ENCODE measurements at places on chromosomes 2 and 18.

DNA sequence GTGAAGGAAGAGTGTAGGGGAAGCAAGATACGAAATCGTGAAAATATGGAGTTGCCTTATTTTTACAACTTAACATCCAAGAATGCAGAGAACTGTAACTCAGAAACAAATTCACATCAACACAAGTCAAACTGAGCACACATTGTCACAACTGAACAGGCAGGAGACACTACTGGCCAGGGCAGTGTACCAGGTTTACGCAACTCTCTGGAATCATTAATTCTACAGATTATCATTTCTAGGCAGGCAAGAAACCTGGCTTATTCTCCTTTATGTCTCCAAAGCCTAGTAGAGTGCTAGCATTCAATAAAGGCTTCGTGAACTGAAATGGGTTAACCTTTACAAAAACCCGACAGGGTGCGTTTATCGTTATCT lies 584 bp downstream of the COA5 start:
- no peak for DNase-seq

DNA sequence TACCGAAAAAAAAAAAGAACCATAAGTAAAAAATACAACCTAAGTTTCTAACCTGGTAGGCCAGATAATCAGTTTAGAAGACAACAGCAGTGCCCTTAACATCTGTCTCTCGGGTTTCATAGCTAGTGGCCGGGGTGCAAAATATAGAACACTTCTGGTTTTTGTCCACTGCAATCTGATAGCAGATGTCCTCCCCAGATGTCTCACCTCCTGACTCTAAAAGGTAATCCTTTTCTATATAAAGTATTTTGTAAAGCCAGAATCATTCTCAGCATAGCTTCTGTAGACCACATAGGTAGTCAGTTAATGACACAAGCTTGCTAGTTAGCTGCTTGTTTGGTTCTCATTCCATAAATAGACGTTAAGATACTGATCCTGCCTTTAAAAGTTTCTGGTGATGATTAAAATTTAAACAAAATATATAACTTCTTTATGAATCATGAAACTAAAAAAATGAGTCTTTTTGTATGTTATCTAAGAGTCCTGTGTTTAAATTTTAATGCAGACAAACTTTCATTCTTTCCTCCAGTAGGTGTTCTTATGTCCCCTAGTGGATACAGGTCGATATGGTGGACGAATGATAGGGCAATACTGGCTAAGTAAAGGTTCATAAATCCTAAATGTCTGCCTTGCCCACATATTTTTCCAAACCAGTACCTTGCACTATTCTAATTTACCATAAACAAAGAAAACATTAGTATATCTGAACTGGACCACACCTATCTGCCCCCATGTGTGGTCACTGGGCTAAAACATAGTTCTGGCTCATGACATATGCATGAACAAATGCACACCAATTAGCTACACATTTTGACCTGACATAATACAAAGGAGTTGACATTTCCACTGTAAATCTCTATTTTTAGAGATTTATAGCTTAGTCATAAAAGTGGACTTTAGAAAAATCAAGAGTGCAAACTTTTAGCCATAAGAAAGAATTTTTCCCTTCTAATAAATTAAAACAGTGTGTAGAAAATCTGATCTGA lies 171.0 kb downstream of the SRBD1 start:
- DNase-seq: no peak

DNA sequence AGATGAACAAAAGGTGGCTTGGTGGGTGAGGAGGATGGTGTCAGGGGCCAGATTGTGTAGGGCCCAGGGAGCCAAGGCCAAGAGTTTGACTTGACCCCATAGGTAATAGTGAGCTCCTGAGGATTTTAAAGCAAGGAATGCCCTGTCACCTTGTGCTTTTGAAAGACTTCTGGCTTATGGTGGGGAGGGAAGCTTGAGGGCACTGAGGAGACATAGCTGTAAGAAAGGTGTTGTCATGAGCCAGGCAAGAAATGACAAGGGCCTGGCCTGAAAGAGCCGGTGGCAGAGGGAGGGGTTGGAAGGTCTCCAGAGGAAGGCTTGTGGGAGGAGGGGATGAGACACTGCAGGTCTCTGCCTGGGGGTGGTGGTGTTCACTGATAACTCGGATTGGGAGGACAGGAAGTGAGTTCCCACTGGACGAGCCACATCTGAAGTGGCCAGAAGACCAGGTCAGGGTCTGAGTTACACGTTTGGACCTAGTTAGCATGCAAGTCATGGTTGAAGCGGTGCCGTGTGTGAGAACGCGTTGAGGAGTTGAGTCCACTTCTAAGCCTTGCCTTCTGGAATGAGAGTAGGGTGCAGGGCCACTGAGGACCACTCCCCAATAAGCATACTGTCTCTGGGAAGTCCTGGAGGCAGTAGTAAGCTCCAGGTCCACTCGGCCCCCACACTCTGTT lies 64.3 kb downstream of the TET3 start:
- no peak for DNase-seq

DNA sequence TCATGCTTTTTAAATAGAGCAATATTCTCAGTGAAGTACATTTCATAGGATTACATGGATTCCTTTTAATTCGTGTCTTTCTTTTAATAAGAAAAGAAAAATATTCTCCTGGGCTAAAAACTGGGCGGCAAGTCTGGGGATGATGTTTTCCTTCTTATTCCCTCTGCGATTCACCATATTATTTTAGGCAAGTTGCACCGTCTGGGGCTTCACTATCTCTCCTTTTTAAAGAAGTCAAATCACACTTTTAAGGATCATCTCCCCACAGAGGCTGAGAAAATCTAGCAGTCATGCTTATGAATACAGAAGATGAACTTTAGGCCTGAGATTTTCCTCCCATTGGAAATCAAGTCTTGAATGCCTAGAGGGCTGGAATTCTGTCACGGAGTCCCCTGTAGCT lies 104.1 kb downstream of the COPS8 start:
- no peak for DNase-seq

DNA sequence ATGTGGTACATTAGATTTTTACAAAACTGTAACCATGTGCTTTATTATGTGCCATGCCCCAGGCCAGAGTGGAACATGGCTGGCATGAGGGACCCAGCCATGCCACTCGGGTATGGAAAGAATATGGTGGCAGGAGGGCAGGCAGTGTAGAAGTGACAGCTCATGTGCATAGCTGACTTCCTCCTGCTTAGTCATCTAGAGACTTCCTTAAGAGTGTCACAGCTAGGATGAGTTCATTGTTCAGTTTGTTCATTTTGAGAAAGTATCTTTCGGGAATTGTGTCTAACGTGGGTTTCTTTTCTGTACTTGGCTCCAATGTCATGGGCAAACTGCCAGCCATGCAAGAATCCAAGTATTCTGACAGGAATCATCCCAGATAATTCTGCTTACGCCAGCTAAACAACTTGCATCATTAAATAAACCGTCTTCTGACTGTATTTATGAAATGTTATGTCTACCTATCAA lies 94.3 kb upstream of the ITGB6 start:
- DNase-seq: peak; percentile 12

- DNase-seq: no peak
Measured at GRCh38 chr2:127818794-127819425, 7.9 kb upstream of the WDR33 start.

DNA sequence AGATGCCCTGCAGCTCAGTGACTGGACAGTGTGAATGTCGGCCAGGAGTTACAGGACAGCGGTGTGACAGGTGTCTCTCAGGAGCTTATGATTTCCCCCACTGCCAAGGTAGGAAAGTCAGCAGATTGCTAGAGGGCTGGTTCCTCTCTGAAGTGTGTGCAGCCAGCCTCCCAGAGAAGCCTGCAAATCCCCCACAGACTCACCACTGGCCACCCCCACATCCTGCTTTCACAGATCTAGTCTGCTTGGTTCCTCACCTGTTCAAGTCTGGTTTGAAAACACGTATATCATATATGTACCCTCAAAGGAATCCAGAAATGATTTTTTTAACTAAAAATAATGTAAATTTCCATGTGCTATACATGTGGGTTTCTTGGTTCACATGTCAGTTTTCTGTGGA lies 121.1 kb downstream of the LAMA3 start:
- DNase-seq: peak; percentile 13

DNA sequence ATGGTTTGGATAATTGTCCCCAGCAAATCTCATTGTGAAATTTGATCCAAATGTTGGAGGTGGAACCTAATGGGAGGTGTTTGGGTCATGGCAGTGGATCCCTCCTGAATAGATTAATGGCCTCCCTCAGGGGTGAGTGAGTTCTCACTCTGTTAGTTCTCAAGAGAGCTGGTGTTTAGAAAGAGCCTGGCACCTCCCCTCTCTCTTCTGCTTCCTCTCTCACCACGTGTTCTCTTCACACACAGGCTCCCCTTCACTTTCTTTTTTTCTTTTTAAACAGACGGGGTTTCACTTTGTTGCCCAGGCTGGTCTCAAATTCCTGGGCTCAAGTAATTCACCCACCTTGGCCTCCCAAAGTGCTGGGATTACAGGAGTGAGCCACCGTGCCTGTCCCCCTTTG lies 111.6 kb upstream of the LTBP1 start:
- DNase-seq: no peak
